NB4 (cell line): ENCODE measurements at places on chromosomes 6 and 20.

- no peak for DNase-seq
These were observed 30.7 kb downstream of the PTPN1 start for GRCh38 chr20:50540620-50541605.

DNA sequence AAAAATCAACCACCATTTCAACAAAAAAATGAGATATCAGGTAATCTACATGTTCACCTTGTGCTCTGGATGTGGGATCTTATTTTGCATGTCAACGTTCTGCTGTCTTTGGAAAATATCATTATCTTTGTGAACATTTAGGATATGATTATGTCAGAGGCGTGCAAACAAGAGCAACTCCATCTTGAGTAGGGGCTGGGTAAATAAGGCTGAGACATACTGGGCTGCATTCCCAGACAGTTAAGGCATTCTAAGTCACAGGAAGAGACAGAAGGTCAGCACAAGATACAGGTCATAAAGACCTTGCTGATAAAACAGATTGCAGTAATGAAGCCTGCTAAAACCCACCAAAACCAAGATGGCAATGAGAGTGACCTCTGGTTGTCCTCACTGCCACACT is 28.8 kb upstream of the ZBTB24 start:
- DNase-seq, result no peak

DNA sequence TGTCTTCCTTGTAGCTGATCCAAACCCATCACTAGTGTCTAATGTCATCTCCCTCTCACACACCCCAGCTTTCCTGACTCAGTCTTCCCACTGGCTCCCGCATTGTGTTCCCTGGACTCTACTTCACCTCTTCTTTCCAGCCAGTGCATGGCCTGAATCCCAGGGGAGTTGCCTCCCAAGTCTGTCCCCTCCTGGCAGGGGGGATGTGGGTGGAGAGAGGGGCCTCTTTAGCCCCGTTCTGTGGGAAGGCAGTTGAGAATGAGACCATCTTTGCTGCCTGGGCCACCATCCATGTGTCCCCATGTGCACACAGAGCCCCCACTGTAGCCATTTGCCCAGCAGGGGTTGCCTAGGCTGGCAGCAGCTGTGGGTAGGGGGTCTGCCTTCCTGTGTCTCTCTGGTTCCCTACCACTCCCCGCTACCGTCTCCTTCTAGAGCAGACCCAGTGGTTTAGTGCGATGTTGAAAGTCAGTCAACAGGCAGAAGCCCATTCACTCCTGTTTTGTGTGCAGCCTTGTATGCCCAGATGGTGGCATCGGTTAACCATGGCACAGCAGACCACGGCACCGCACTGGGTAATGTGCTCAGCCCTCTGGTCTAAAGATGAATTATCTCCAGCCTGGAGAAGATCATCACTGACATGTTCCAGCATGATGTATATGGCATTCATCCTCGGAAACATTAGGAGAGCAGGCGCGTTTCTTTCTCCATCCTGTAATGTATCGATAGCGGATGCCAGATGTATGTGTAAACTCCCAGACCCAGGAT is 178.8 kb upstream of the SNX9 start:
- peak; percentile 71 for DNase-seq

- no peak for DNase-seq
These were observed 8.0 kb downstream of the ZNF335 start for GRCh38 chr20:45964006-45964400.

- DNase-seq, result peak; percentile 76
These were observed 10.9 kb downstream of the ABT1 start for GRCh38 chr6:26607434-26608230.

- no peak for DNase-seq
These were observed 1143.8 kb upstream of the MAP3K7 start for GRCh38 chr6:91730710-91731109.

GRCh38 chr6:23547851-23548250 is 578.2 kb upstream of the NRSN1 start:
- no peak for DNase-seq

- no peak for DNase-seq
These were observed 79.4 kb upstream of the NRN1 start for GRCh38 chr6:6085928-6086668.

DNA sequence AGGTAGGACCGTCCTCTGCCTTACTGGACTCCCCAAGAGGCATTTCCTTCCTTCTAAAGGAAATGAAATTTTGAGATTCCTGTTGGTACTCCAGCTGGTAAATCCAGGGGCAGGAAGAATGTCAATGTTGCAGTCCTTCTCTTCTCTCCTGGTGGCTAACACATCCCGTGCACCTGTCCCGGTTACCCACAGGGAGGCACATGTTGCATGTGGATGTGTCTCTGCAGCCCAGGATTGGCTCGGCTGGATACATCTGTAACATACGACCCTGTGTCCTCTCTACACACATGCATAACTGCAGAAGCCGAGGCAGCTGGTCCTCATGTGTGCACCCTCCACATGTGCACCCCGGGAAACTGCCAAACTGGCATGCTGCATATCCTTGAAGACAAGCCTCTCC is 1.3 kb upstream of the LRFN2 start:
- no peak for DNase-seq

DNA sequence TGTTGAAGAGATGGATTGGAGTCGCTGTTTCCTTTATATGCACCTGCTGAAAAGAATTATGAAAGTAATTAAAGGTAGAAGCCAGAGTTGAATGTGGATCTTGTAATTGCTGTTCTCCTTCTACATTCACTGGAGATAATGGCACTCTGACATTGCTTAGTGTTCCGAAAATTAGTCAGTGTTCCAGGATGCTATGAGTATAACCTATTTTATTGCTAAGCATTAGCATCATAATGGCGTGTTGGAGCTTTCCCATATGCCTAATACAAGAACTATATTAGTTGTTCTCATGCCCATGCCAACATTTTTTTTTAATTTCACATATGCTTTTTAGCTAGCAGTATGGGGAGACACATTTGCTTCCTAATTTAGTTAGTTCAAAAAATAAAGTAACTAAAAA is 236.4 kb downstream of the ARHGAP18 start:
- DNase-seq, result no peak

DNA sequence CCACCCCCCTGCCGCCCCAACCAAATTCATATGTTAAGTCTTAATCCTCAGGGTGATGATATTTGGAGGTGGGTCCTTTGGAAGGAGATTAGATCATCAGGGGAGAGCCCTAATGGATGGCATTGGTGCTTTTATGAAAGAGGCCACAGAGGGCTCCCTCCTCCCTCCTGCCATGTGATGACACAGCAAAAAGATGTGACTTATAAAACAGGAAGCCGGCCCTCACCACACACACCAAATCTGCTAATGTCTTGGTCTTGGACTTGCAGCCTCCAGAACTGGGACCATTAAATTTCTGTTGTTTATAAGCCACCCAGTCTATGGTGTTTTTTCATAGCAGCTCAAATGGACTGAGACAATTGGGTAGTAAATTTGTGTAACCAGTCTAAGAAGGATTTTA is 176.3 kb downstream of the ADGRG6 start:
- DNase-seq, result peak; percentile 80

- no peak for DNase-seq
These were observed 28.3 kb upstream of the LOC128125822 start for GRCh38 chr6:63543982-63544381.

DNA sequence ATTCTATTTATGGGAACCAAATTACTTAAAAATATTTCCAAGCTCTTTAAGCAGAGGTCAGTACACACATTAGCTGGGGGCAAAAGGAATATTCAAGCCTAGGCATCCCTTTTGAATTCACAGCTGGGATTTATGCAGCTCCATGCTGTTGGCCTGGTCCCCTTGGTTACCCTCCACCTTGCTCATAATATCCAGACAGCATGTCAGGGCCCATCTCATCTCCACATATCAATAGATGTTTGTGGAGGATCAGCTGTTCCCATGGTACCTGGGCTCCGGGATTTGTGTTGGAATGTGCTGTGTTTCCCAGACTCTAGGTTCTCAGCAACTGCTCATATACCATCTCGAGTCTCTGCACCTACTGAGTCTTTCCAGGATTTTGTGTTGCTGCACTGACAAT is 534.8 kb downstream of the BMP2 start:
- DNase-seq, result no peak

GRCh38 chr6:150962436-150962835 is 96.9 kb downstream of the MTHFD1L start:
- DNase-seq, result no peak

- DNase-seq, result no peak
These were observed 73.9 kb upstream of the TGM3 start for GRCh38 chr20:2221921-2222320.

- DNase-seq, result peak; percentile 53
These were observed 40.0 kb downstream of the NOL4L start for GRCh38 chr20:32544893-32545840.

DNA sequence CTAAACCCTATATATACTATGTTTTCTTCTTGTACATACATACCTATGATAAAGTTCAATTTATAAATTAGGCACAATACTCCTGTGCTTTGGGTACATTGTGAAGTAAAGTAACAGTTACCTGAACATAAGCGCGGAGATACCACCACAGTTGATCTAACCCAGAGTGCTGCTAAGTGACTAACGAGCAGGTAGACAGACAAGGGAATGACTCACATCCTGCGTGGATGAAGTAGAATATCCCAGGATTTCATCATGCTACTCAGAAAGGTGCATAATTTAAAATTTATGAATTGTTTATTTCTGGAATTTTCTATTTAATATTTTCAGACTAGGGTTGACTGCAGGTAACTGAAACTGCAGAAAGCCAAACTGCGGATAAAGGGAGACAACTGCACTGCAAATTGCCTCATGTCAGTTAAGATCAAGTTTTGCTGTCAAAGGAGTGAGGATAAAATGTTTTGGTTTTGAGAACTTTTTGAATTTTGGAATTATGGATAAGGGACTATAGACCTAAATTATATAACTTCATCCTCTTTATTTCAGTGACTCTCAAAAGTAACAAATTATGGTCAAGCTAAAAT is 14.4 kb downstream of the MKKS start:
- no peak for DNase-seq

GRCh38 chr20:46802722-46803121 is 91.9 kb upstream of the EYA2 start:
- DNase-seq, result no peak

DNA sequence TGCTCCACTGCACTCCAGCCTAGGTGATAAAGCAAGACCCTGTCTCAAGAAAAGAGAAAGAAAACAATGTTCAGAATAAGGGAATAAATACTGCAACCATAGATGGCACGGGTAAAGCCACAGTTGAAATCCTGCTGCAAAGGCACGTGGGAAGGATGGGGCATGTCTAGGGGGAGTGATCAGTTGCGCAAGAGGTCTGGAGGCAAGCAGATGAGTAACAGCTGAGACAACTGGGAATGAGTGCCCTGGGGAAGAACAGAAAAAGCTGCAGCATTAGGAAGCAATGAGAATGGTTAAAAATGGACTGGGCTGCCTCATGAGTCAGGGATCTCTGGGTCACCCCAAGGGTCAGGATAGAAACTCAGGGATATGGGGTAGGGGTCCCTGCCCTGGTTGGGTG is 96.3 kb downstream of the GMPR start:
- DNase-seq, result peak; percentile 89

DNA sequence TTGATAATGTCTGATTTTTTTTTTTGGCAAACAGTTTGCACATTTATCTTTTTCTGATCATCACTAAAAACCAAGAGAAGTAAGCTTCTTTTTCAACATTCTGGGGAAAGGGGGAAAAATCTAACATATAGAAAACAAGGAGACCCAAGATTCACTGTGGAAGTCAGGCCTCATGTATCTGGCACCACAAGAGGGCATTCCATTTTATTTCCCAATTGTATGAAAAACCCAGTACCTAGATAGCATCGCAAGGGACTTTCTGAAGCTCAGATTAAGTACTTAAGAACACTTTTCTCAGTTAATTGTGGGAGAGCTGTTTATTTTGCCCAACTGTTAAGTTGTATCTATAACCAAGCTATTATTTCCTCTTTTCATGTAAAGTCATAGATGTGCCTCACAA is 152.9 kb downstream of the KLHL32 start:
- no peak for DNase-seq

DNA sequence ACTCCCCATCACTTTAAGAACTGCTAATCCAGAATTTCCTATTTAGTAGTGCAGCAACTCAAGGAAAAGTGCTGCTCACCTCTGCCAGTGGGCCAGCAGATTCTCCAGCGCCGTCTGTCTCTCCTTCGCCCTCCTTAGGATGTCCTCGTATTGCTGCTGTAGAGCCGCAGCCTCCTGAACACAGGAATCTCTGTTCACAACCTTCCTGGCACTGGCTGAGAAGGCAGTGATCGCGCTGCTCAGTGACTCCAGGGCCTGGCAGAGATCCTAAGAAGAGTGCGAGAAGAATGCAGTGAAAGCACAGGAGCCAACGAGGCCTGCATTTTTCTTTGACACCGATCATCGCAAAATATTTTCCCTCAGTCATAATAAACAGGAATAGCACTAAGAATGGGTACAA is 209.0 kb downstream of the SYNE1 start:
- DNase-seq, result no peak

DNA sequence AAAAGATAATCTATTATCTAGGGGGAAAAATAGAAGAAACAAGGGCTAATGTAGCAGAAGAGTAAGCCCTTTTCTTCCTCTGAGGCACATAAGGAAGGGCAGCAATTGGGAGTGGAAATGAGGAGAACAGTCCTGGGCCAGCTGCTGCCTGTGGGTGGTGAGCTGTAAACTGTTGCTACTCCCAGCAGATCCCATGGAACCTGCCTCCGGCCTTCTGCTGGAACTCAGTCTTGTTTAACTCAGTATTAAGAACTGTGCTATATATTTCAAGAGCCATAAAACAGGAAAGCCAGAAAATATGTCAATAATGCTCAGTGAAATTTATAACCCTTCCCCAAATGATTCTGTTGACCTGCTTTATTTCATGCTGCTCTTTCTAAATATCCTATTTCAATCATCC is 464.2 kb downstream of the COL12A1 start:
- no peak for DNase-seq

- no peak for DNase-seq
These were observed 968.9 kb upstream of the EYS start for GRCh38 chr6:66675906-66676305.

GRCh38 chr6:160882006-160882405 is 109.6 kb upstream of the MAP3K4 start:
- no peak for DNase-seq

GRCh38 chr6:28742668-28743270 is 181.0 kb downstream of the TRIM27 start:
- DNase-seq, result peak; percentile 86

GRCh38 chr20:53767206-53767930 is 173.7 kb upstream of the ZNF217 start:
- DNase-seq, result no peak

GRCh38 chr6:98118397-98119045 is 715.9 kb upstream of the POU3F2 start:
- DNase-seq, result no peak

DNA sequence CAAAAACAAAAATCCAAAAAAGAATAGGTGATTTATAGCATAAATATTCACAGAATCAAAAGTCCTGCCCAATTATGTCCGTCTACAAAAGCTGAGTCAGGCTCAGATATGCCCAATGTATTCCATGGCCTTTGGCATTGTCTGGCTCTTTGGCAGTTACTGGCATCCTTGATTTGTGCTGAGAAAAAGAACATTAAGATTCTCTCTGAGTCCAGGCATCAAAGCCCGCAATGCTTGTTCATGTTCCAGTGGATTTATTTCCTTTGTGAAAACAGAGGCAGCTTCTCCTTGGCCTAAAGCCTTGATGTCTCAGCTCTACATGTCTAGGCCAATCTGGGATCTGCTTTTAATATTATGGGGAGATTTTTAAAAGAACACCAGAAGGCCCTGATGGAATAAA is 76.1 kb upstream of the SLC4A11 start:
- no peak for DNase-seq

- no peak for DNase-seq
These were observed 19.4 kb downstream of the C6orf15 start for GRCh38 chr6:31092769-31093505.
